ENCODE measurements at places on chromosomes 12 and 14.
A peak's percentile ranks its signal among the peaks of the same experiment; 100 is the strongest.

GRCh38 chr12:51051787-51052186, 3.7 kb downstream of the LETMD1 start:
- no peak for DNase-seq

GRCh38 chr14:59333235-59333634, 131.9 kb downstream of the GPR135 start:
- DNase-seq: no peak

GRCh38 chr14:22227084-22227483, 361.9 kb downstream of the DAD1 start:
- DNase-seq: no peak

- peak; percentile 4 for DNase-seq
These were observed 377.3 kb downstream of the EMP1 start for GRCh38 chr12:13573698-13574321.

- DNase-seq: no peak
These were observed 289.7 kb downstream of the RAD51B start for GRCh38 chr14:68109132-68109900.

GRCh38 chr12:121061831-121062230, 22.8 kb upstream of the OASL start:
- DNase-seq: no peak

DNA sequence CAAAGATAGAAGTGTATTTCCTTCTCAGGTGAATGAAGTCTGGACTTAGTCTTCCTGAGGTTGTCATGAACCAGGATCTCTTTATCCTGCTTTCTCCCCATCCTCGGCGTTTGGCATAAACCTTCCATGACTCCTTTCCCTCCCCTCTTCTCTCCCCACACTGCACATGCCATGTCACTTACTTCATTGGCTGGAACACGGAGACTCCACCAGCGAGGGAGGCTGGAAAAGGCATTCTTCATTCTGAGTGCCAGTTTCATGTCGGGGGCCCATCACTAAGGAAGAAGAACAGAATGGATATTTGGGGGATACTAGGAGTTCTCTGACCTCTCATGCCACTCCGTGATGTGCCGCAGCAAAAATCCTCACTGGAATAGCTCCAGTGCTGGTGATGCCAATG, 105.6 kb downstream of the VCPKMT start:
- no peak for DNase-seq

- DNase-seq: no peak
These were observed 144.0 kb upstream of the TMPO start for GRCh38 chr12:98371419-98371818.

DNA sequence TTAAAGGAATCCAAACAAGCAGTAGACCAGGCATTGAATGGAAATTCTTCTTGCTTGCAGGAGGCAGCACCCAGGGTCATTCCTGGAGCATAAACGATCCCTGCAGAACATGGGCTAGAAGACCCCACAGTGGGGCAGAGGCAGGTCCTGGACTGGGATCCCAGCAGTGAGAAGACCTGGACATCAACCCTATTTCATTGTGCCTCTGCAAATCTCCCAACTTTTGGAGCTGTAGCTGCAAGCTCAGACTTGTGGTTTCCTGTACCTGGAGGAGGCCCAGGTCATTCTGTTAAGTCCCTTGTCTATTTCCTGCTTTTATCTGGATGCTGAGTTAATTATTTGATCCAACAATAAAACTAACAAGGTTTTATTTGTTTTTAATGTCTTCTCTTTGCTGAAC, 61.7 kb downstream of the CALM1 start:
- no peak for DNase-seq

All from foreskin melanocyte (primary cell).